ENCODE measurements at places on chromosomes 7 and 10.

- no peak for DNase-seq
Measured at GRCh38 chr7:39130274-39130673, 152.6 kb downstream of the POU6F2 start.

DNA sequence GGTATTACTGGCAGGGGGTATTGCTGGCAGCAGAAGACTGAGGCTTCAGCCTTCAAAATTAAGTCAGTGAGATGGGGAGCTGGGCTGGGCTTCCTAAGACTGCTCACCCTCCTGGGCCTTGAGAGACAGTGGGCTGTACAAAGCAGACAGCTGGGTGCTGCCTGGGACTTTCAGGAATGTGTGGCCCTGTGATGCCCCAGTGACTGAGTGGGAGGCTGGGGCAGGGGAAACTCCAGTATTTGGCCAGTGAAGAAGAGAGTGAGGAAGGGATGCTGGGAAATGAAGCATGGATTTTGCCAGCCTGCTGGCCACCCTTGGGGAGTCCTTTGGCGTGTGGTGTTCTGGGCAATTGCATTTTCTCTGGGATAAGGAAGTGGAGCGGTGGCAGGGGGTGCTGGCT is 442 bp downstream of the ANKRD2 start:
- DNase-seq, result no peak

GRCh38 chr10:10128387-10128786 is 889.3 kb upstream of the CELF2 start:
- no peak for DNase-seq

- DNase-seq, result no peak
Measured at GRCh38 chr10:1629326-1630198, 107.8 kb downstream of the ADARB2 start.
